ENCODE measurements at places on chromosomes 1 and 21. TPM values are rescaled to one million over a fixed set of nuclear protein-coding genes. Genes with fewer than 3 reads are reported as not detected.

DNA sequence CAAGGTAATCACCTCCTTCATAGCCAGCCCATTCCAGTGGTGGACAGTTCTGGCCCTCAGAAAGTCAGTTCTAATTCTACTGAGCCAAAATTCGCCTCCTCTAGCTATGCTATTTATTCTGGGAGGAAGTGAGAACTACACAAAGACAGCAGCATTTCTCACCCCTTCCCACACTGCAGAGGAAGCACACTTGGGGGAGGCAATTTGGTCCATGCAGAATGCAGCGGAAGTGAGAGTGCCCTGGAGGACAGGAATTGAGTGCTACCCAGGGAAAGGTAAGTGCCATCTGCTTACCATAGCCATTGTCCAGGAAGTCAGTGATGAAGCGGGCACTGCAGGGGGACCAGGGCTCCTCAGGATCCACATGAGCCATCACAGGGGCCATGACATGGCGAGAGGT is 3.7 kb downstream of the ADAMTS4 start:
- DNase-seq = peak; percentile 41

GRCh38 chr1:59521456-59521855 is 224.6 kb downstream of the FGGY start:
- no peak for DNase-seq

DNA sequence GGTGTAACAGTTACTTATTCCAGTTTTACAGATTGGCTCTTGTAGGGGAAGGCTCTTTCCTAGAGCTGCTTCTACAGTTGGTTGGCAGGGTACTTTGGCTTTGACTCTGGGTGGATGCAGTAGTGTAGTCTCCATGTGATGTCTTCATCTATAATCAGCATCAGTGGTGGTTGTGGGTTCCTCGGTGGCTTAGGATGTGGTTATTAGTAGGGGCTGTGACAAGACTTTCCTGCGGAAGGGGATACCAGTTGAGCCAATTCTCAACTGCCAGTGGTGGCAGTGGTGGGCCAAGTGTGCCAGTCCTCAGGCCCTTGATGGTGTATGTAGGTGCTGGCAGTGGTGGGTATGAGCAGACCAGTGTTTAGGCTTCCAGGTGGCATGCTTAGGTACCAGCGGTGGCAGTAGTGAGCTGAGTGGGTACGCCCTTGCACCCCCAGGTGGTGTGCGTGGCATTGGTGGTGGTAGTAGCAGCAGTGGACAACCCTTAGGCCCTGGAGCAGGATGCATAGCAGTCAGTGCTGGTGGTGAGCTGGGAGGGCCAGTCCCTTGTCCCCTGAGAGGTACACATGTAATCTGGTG is 27.2 kb upstream of the KLF18 start:
- DNase-seq = no peak

- DNase-seq = no peak
Measured at GRCh38 chr1:39116116-39116607, 88.3 kb upstream of the MACF1 start.

GRCh38 chr1:78437941-78438340 is 52.8 kb upstream of the PTGFR start:
- no peak for DNase-seq

DNA sequence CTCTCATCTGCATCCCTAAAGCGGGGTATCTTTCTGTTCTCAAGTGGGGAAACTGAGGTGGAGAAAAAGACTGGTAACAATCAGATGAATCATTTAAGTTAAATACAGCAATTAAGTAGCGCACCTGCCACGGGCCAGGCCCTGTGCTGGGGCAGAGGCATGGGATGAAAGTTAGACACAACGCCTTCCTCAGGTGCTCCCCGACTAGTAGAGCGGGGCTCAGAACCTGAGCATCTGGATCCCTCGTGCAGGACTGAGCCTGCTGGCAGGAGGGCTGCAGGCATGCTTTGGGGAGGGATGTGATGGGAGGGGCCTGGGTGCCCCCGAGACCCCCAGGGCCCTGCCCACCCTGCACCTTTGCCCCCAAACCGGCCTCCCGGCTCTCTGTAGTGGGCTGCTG is 14.9 kb upstream of the KCNC4 start:
- no peak for DNase-seq

Gene FGR
- 134 TPM for polyA plus RNA-seq

Gene VSIG8
- polyA plus RNA-seq = not detected

Gene SLC16A4
- not detected for polyA plus RNA-seq
